Activated T-helper 1 cell treated with Interleukin-2 at 50 U/mL for 16 hours (primary cell): ENCODE measurements at places on chromosomes 13 and 19.

GRCh38 chr19:35629332-35629633, 447 bp downstream of the RBM42 start:
- no peak for DNase-seq

DNA sequence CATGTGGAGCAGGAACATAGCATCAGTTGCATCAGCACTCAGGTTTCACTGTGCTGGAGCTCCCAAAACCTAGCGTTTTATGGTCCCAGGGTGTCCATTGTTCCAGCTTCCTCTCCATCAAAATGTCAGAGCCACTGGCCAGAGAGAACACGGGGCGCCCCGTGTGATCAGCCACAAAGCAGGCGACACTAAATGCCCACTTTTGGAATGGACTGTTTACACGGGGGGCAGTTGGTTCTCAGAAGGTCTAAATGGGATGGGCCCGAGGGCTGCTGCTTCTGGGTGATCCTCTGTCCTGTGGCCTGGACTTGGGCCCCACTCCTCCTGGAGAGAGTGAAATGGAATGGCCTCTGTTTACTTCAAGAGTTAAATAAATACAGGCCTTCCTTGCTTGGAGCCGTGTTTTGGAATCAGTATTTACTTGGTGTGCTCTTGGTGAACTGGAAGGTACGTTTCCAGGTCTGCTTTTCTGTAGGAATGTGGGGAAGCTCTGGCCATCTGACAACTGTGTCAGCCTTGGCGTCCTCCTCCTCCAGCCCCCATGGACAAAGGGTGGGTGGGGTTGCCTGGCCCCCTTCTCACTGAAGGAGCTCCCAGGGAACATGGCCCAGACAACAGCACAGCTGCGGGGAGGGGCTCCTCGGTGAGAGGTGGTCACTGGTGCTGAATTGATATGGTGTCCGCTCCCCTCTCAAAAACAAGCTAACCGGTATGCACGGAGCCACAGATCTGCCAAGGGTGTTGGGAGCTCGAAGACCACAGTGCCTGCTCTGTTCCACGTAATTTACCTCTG, 16.1 kb upstream of the MCF2L start:
- no peak for DNase-seq

- no peak for DNase-seq
Observed at GRCh38 chr13:21973437-21974125, 302.7 kb downstream of the FGF9 start.

DNA sequence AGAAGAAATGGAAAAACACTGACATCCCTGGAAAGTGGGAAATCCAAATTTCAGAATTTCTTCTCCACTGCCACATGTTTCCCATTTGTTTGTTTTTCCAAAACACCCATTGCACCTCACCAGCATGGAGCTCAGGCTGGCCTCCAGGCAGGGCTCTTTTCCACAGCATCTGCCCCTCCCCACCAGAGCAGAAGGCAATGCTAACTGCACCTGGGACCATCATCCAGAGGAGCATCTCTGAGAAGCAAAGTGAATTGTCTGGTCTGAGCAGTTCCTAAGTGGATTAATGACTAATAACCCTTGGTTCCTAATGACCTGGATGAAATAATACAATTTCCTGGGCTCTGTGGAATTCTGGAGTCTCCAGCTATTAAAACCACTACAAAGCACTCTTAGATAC, 8.8 kb upstream of the CYSLTR2 start:
- DNase-seq = no peak

DNA sequence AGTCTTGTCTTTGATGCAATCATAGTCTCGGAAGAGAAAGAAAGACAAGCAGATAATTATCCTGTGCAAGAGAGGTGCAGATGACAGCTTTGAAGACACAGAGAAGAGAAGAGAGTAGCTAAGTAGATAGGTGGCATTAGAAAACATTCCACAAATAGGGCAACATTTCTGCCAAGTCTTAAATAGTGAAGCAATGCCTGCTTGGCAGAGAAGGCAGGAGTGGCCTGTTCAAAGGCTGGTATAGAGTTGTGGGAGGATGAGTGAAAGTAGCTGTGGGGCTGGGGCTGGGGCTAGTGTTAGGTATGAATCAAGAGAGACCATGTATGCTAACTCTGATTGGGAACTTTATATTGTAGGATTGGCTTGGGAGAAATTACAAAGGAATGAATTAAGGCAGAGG, 305.5 kb downstream of the DNAJC15 start:
- no peak for DNase-seq

DNA sequence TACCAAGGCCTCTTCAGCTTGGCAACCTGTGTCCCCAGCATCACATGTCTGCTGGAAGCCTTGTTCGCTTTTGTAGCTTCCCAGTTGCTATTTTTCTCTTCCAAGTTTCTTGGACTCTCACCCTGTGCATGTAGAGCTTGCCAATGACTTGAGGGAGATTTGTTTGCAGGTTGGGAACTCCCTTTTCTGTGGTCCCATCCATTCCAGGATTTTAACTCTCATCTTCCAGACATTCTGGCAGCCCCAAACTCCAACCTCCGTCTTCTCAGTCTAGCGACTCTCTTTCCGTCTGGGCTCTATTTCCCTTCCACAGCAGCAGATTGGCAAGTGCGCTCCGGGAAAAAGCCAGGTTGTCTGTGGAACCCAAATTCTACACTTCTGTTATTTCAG, 9.0 kb downstream of the PLAUR start:
- no peak for DNase-seq

- no peak for DNase-seq
Observed at GRCh38 chr13:76641056-76641455, 245.1 kb downstream of the KCTD12 start.

GRCh38 chr19:54316746-54317107, 3.8 kb upstream of the LILRA5 start:
- DNase-seq = no peak
